ENCODE measurements at places on chromosomes 12 and 14. TPM values are rescaled to one million over a fixed set of nuclear protein-coding genes. Genes with fewer than 3 reads are reported as not detected.

The RNASE1 gene
- total RNA-seq = not detected

The PLEKHD1 gene
- 0.05 TPM for total RNA-seq

The TCL1A gene
- not detected for total RNA-seq

The KLRG1 gene
- 2.7 TPM for total RNA-seq

The DTX1 gene
- total RNA-seq = 12.0 TPM

The AQP2 gene
- total RNA-seq = not detected

The CMA1 gene
- total RNA-seq = 0.39 TPM

The TNFAIP2 gene
- 1.7 TPM for total RNA-seq

GRCh38 chr14:61368114-61368710 lies 46.8 kb downstream of the PRKCH start:
- H3K4me3 ChIP-seq = no peak overlapping the region
- no peaks in the 10 kb centered on the region for H3K27me3 ChIP-seq
- peak overlapping the region; percentile 88 for H3K27ac ChIP-seq
- peaks cover 32% of the 10 kb centered on the region for H3K4me1 ChIP-seq
- no peak for DNase-seq

DNA sequence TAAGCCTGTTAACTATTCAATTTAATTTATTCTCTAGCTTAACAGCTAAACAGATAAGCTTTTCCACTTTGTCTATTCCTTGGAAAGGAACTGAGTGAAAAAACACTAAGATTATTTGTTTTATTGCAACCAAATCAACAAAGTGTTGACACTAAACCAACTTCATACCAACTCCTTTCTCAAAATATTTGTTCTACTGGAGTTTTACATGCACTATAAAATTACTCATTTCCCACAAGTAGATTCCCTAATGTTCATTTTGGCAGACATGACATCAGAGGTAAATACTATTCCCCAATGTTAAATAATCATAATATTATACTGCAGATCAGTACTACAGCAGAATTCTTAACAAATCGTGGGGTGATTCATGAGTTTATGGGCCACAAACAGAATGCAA lies 231.4 kb downstream of the TTC6 start:
- no peak overlapping the region for H3K27ac ChIP-seq
- no peaks in the 10 kb centered on the region for H3K27me3 ChIP-seq
- H3K4me3 ChIP-seq = no peak overlapping the region
- no peaks in the 10 kb centered on the region for H3K4me1 ChIP-seq
- H3K36me3 ChIP-seq = no peaks in the 10 kb centered on the region

- no peak overlapping the region for H3K4me3 ChIP-seq
- H3K27ac ChIP-seq = no peak overlapping the region
- H3K27me3 ChIP-seq = no peaks in the 10 kb centered on the region
- H3K36me3 ChIP-seq = no peaks in the 10 kb centered on the region
- no peak for DNase-seq
- H3K4me1 ChIP-seq = no peaks in the 10 kb centered on the region
Measured at GRCh38 chr12:47731723-47732122, 6.4 kb upstream of the ENDOU start.

DNA sequence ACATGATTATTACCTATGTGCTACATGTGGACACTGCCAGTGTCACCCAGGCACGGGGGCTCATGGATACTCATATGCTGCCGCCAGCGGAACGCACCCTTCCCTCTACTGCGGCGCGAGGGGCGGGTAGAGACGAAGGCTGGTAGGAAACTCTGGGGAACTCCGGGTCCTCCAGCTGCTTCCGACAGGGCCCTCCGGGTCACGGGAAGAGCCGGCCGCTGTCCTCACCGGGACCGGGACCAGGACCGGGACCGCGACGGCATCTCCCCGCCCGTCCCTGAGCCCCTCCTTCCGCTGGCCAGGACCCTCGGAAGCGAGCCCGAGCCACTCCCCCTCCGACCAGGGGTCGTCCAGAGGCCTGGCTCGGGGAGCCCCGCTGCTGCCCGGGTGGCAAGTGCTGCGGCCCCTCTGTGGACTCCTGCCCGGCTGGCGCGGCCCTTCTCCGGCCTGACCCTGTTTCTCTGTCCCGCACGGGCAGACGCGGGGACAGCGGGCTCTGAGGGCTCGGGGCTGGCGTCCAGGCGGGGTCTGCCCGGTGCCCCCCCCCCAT lies 209.6 kb downstream of the ADGRD1 start:
- H3K36me3 ChIP-seq = no peaks in the 10 kb centered on the region
- H3K27ac ChIP-seq = no peak overlapping the region
- H3K4me3 ChIP-seq = no peak overlapping the region
- DNase-seq = no peak
- no peaks in the 10 kb centered on the region for H3K4me1 ChIP-seq
- H3K27me3 ChIP-seq = no peaks in the 10 kb centered on the region

DNA sequence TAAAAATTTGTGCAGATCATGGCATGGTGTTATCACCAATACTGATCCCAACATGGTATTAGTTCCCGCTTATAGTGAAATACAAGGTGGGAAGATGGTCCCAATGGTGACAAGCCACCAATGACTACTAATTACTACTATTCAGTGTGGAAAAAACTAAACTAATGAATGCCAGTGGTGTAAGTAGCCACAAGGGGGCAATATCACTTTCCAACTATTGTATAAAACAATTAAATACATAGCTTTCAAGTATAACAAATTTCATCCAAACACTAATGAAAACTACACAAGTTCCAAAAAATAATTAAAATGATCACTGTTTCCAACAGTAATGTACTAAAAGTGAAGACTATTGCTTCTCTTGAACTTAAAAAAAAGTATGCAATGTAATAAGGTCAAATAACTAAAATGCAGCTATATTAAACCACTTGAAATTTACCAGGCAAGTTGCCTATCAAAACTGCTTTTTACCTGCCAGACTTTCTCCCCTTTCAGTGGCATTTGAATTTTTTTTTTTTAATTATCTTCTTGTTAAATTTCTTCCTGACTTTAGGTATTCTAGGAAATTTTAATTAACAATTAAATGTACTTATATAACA lies 58.0 kb downstream of the PAPLN start:
- no peak overlapping the region for H3K4me3 ChIP-seq
- H3K27me3 ChIP-seq = no peaks in the 10 kb centered on the region
- H3K36me3 ChIP-seq = peaks cover 19% of the 10 kb centered on the region
- H3K27ac ChIP-seq = no peak overlapping the region
- DNase-seq = no peak
- H3K4me1 ChIP-seq = peaks cover 18% of the 10 kb centered on the region

- no peak overlapping the region for H3K27ac ChIP-seq
- H3K36me3 ChIP-seq = no peaks in the 10 kb centered on the region
- H3K4me3 ChIP-seq = no peak overlapping the region
- DNase-seq = no peak
Measured at GRCh38 chr12:75981247-75982168, 50.1 kb downstream of the PHLDA1 start.

- no peak overlapping the region for H3K4me3 ChIP-seq
- DNase-seq = no peak
- H3K4me1 ChIP-seq = peaks cover 5% of the 10 kb centered on the region
- H3K36me3 ChIP-seq = no peaks in the 10 kb centered on the region
- H3K27ac ChIP-seq = no peak overlapping the region
Measured at GRCh38 chr12:44968965-44969364, 81.9 kb downstream of the DBX2 start.

DNA sequence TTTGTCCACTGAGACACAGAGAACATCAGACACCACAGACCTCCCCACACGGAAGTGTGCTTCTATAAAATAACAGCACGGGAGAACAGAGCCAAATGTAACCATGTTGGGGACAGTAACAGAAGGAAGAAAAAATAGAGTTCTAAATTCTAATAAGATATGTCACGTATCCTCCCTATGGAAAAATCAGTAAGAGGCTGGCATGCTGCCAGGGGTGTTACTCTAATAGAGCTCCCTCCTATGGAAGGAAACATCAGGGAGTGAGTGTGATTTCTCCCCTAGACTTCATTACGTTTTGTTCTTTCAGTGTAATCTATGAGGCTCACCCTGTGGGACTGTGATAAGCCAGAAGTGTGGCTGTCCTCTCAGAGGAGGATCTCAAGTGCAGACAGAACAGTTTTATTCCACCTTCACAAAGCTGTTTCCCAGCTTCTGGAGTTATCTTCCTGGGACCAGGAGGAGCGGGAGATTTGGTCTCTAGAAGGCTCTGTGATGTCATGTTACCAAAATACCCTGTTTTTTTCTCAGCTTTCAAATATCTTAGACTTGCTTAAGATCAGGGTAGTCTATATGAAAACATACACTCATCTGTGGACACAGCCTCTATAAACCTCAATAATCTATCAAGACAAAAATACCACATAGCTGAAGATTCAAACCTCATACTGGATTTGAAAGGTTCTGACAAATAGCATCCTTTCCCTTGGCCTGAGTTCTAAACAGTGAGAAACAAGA lies 69.3 kb downstream of the ZFC3H1 start:
- H3K27me3 ChIP-seq = peaks cover 21% of the 10 kb centered on the region
- no peaks in the 10 kb centered on the region for H3K4me1 ChIP-seq
- DNase-seq = no peak
- no peak overlapping the region for H3K27ac ChIP-seq

- H3K36me3 ChIP-seq = peaks cover 5% of the 10 kb centered on the region
- no peak for DNase-seq
- H3K27ac ChIP-seq = peak overlapping the region; percentile 81
- H3K4me3 ChIP-seq = peak overlapping the region; percentile 14
- peaks cover 60% of the 10 kb centered on the region for H3K4me1 ChIP-seq
Measured at GRCh38 chr12:94205822-94206221, 57.4 kb downstream of the PLXNC1 start.

DNA sequence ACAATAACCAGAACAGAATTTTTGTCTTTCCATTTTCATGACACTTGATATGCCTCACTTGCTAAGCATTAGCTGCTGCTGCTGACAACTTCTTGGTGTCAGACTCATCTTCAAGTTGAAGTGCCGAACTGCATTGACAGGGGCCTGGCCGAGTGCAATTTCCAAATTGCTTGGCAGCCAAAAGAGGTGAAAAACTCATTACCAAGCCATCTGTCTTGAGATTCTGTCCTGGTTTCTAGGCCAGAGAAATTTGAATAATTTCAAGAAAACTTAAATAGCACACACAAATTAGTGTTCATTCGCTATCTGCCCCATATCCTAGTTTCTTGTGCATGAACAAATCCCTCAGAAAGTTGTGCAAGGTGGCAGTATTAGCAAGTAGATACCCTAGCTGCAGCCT lies 165.3 kb upstream of the RASSF8 start:
- H3K27me3 ChIP-seq = no peaks in the 10 kb centered on the region
- H3K27ac ChIP-seq = no peak overlapping the region
- no peak overlapping the region for H3K4me3 ChIP-seq

GRCh38 chr14:67483579-67484285 lies 4.8 kb downstream of the TMEM229B start:
- H3K4me1 ChIP-seq = peaks cover 53% of the 10 kb centered on the region
- H3K4me3 ChIP-seq = no peak overlapping the region
- no peaks in the 10 kb centered on the region for H3K27me3 ChIP-seq
- no peak for DNase-seq
- H3K36me3 ChIP-seq = peaks cover 20% of the 10 kb centered on the region

GRCh38 chr12:49057888-49058287 lies 2.7 kb downstream of the KMT2D start:
- peaks cover 30% of the 10 kb centered on the region for H3K36me3 ChIP-seq
- peak overlapping the region; percentile 90 for H3K27ac ChIP-seq
- peak overlapping the region; percentile 98 for H3K4me3 ChIP-seq
- H3K27me3 ChIP-seq = no peaks in the 10 kb centered on the region
- H3K4me1 ChIP-seq = peaks cover 50% of the 10 kb centered on the region

GRCh38 chr12:50314636-50315312 lies 31.5 kb upstream of the LIMA1 start:
- H3K27me3 ChIP-seq = no peaks in the 10 kb centered on the region
- no peak overlapping the region for H3K27ac ChIP-seq
- no peak overlapping the region for H3K4me3 ChIP-seq
- no peaks in the 10 kb centered on the region for H3K36me3 ChIP-seq
- no peak for DNase-seq
- peaks cover 7% of the 10 kb centered on the region for H3K4me1 ChIP-seq

- DNase-seq = no peak
- H3K4me1 ChIP-seq = peaks cover 95% of the 10 kb centered on the region
- H3K4me3 ChIP-seq = peak overlapping the region; percentile 54
- H3K27ac ChIP-seq = peak overlapping the region; percentile 91
Measured at GRCh38 chr14:61451891-61452400, 130.6 kb downstream of the PRKCH start.

DNA sequence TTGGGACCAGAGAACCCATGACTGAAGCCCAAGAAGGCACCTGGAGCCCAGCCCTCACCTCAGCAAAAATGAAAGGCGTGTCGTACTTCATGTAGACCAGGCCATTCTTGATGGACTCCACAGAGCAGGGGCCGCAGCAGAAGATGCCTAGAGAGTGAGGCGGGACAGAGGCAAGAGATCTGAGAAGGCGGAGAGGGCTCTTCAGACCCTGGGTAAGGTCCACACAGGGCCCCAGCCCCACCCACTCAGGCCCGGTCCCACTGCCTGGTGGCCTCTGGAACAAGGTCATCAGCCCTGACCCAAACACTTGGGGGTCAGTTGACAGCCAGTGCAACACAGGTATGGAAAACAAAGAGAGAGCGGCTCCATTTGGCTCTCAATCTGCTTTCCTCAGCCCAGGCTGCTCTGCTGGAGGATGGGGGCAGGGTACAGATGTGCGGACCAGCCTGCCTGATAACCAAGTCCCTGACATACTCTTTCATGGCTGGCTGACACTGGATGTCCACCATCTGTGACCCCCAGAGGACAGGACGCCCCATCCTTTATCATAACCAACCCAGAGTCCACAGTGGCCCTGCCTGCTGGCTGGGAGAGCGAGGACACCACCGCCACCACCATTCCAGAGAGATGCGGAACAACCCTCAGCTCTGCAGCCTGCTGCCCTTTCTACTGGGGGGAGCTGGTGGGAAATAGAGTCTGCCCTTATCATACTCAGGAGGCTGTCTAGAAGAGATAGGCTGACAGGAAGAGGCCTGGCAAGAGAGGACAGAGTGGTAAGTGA lies 6.9 kb downstream of the TGM1 start:
- no peak overlapping the region for H3K4me3 ChIP-seq
- H3K27ac ChIP-seq = no peak overlapping the region
- H3K4me1 ChIP-seq = no peaks in the 10 kb centered on the region
- H3K27me3 ChIP-seq = no peaks in the 10 kb centered on the region
- DNase-seq = no peak
- peaks cover 17% of the 10 kb centered on the region for H3K36me3 ChIP-seq

GRCh38 chr12:55720071-55720564 lies at the start of gene RDH5:
TSS of gene RDH5 (plus strand) at chr12:55720393. CDS start at chr12:55721185, 792 bp downstream.
- peaks cover 7% of the 10 kb centered on the region for H3K36me3 ChIP-seq
- peaks cover 2% of the 10 kb centered on the region for H3K27me3 ChIP-seq
- H3K4me3 ChIP-seq = no peak within 1 kb of the TSS
- peak within 1 kb of the TSS; percentile 13 for H3K27ac ChIP-seq
- peaks cover 33% of the 10 kb centered on the region for H3K4me1 ChIP-seq

GRCh38 chr12:102234599-102234998 lies 37.0 kb upstream of the PMCH start:
- peaks cover 4% of the 10 kb centered on the region for H3K27me3 ChIP-seq
- no peaks in the 10 kb centered on the region for H3K4me1 ChIP-seq
- DNase-seq = no peak

Data from activated CD4-positive, alpha-beta T cell treated with anti-CD3 and anti-CD28 coated beads for 36 hours (primary cell).